Spleen (tissue), 13 donors: ENCODE measurements at places on chromosomes 11 and 22.

GRCh38 chr22:22770280-22770871, 117.2 kb upstream of the IGLL5 start:
- no peak for DNase-seq

DNA sequence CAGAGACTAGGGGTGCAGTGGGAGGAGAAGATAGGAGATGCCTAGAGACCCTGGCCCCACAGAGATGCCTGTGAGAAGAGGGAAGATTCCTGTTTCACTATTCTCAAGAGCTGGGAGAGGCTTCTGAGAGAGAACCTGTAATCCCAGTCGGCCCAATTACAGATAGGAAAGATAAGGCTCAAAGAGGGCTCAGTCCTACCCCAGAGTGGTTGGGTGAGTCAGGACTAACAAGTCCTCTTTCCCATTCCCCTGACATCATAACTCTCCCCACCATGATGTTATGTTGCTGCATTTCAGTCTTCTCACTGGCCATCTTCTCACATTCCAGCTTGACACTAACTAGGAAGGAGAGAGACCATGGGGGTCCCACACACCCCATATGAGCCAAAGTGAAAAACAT, 17.9 kb downstream of the ARHGEF12 start:
- no peak for DNase-seq

DNA sequence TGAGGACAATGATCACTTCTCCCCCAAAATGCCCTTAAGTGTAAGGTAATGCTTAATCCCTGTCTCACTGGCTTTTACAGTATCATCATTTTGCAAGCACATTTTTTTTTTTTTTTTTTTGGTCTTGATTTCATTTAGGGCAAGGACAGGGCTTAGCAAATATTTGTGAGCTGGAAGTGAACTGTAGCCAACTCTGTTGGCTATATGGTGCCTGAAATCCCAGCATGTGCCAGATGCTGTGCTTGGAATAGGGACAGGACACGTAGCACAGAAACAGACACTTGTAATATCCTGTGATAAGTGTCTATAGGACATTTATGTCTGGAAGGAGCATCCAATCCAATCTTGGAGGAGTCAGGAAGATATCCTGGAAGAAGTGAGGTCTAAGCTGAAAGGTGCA, 198.3 kb downstream of the NAV2 start:
- DNase-seq = no peak

DNA sequence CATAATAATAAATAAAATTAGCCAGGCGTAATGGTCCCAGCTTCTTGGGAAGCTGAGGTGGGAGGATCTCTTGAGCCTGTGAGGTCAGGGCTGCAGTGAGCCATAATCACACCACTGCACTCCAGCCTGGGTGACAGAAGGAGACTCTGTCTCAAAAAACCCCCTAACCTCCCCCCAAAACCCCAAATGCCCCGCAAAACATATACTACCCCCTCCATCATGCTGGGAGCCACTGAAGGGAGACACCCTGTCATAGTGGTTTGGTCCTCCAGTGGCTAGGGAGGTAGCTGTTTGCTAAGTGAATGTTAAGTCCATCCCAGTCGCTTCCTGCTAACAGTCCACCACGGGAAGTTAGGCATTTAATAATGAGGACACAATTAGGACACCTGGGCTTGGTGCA, 125.0 kb downstream of the ABTB2 start:
- DNase-seq = no peak

DNA sequence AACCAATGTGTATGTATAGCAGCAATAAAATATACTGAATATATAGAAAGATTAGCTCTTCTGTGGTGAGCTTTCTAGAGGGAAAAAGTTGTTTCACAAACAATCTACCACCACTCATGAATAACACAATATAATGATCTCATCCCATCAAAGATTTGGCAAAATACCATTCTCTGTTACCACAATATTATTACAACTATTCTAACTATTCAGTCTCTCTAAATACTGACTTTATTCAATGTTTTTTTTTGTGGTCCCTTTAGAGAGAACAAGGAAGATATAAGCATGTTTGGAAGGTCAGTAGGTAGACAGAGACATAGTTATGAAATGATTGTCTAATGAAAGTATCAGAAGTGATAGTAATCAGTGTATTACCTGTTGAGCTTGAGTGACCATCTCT, 7.8 kb downstream of the CCDC90B start:
- DNase-seq = no peak

- peak; percentile 87 for DNase-seq
These were observed 2.4 kb downstream of the PIM3 start for GRCh38 chr22:49962751-49963646.

GRCh38 chr11:96265220-96265737, 77.7 kb downstream of the MAML2 start:
- DNase-seq = no peak

- peak; percentile 88 for DNase-seq
These were observed 5.9 kb upstream of the GRAMD4 start for GRCh38 chr22:46614025-46614931.

DNA sequence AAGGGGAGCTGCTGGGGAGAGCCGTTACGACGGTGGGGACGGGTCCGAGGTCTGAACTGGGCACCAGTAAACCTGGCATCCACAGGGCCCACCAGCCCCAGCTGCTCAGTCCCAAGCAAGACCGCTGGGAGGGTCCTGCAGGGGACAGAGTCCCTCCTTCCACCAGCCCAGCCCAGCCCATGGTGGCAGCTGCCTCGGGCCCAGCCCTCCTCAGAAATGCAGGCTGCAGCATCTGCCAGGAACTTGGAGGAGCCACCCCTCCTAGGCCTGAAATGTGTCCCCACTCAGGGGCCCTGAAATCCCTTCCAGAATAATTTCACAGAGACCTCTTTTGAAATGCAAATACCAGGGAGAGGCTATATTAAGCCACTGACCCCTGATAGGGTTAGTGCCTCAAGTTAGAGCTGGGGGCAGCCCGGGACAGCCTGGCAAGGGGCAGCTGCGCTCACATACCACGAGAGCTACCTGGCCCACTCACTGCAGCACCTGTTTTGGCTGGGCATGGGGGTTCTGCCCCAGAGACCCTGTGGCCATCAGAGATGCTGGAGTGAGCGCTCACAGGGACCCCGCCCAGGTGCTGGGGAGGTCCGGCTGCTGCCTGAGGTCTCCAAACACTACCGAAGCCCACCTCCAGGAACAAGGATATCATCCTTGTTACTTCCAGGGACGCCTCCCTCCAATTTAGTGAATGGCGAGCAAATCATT, 53.1 kb downstream of the CELSR1 start:
- DNase-seq = no peak

DNA sequence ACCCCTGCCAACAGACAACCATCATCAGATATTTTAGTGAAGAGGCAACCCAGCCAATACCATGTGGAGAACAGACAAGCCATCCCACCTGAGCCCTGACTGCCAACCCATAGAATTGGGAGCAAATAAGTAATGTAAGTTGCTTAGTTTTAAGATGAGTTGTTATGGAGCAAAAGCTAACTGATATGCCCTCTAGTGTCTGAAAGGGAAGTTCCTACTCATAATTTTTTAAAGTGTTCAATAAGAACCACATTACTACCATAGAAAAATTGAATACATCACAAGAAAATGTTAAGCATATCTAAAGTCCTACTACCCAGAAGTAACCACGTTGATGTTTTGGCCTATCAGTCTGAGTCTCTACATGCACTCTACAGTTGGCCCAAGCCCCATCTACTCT, 50.8 kb upstream of the SLC36A4 start:
- DNase-seq = no peak

- DNase-seq = no peak
These were observed 32.2 kb upstream of the TEAD1 start for GRCh38 chr11:12642040-12642439.

DNA sequence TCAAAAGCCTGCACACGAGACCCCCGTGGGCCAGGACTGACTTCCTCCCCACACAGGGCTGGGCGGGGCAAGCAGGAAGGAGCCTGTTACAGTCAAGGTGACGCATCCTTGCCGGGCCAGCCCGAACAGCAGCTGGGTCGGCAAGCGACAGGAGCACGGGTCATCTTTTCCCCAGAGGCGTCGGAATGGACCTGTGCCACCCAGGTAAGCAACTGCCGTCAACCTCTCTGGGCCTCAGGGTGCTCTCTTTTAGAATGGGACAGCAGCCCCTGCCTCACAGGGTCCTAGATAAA, at the start of gene CYTH4:
CYTH4 (plus strand) TSS at position 124 of the 293 bp plus-strand sequence; CDS start at position 186, 62 bp downstream.
- DNase-seq = peak; percentile 98

DNA sequence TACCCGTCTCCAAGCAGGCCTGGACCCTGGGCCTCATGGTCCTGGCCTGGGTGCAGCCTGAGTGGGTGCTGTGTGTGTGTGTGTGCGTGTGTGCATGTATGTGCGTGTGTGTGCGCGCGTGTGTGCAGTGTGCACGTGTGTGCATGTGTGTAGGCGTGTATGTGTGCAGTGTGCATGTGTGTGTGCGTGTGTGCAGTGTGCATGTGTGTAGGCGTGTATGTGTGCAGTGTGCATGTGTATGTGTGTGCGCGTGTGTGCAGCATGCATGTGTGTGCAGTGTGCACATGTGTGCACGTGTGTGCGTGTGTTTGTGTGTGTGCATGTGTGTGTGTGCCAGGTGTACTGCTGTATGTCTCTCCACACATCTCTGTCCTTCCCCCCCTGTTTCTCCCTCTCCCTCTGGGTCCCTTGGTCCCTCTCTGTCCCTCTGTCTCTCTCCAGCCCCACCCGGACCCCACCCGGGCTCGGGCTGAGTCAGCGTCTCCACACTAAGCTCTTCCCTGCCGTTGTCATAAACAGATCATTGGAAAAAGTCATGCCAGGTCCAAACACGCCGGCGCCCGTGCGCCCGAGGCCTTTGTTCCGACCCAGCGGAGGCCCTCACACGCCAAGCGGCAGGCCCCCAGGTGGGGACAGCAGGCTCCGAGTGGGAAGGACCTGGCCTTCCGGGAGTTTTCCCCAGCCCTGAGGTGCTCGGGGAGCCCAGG, 34.0 kb downstream of the WNT7B start:
- DNase-seq = no peak

DNA sequence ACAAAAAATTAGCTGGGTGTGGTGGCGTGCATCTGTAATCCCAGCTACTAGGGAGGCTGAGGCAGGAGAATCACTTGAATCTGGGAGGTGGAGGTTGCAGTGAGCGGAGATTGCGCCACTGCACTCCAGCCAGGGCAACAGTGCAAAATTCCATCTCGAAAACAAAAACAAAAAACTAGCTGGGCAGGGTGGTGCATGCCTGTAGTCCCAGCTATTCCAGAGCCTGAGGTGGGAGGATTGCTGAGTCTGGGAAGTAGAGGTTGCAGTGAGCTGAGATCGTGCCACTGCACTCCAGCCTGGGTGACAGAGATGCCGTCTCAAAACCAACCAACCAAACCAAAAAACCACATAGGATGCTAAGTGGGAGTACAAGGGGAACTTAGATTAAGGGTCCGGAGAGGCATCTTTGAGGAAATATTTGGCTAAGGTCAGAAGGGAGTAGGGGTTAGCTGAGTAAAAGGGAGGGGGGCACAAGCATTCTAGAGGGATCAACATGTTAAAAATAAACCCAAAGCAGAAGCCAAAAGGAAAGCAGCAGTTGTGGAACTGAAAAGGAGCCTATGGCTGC, 10.2 kb downstream of the PHF5A start:
- peak; percentile 6 for DNase-seq

GRCh38 chr11:112555491-112556364, 295.1 kb upstream of the PLET1 start:
- peak; percentile 82 for DNase-seq

DNA sequence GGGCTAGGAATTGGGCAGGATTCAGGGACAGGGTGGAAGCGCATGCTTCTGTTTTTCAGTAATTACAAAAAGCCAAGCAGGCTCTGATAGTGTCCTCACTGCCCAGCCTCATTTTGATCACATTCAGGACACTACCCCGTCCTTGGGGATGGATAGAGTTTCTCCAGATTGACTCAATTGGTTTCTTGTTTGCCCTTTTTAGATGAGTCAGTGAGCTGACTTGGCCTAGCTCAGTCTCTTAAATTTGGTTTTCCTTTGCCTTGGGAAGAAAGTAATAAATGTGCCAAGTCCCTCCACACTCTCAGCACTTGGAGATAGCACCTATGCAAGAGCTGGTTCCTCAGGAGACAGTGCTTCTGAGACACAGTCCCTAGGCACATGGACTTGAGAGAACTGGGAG, 25.5 kb downstream of the DKK3 start:
- no peak for DNase-seq

- DNase-seq = no peak
These were observed 100.1 kb downstream of the RDX start for GRCh38 chr11:110196241-110196754.

GRCh38 chr11:34354782-34355181, 3.0 kb downstream of the ABTB2 start:
- DNase-seq = no peak

DNA sequence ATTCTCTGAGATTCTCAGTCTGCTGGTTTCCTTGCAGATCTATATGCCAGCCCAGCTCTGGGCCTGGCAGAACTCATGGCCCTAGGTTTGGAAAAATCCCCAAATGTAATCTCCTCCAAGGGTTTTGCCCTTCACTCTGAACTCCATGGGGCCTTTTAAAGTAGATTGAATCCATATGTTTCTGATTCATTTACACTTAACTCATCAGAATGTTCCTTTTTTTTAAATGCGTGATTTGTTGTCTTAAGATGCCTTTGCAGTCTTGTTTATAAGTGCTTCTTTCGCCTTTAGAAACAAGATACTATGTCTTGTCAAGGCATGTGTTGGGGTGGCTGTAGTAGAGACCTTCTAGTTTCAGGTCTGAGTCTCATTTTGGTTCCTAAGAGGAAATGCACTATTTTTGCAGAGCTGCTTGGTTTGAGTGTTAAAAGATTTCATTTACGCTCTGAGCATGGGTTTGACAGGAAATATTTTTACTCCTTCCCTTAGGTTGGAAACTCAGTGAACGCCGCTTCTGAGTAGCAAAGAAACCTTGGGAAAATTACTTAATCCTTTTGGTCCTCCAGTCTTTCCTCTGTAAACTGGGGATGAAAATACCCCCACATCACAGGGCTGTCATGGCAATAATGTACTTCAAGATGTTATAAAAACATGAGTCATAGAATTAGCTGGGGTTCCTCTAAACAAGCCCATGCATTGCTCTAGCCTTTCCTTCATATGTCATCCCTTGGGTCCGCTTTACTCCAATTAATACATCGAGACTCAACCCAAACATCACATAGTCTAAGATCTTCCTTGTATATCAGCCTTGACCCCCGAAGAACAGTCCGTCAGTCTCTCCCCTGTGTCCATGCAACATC, 83.5 kb downstream of the SNX19 start:
- no peak for DNase-seq
